T-cell (primary cell): ENCODE measurements at places on chromosomes 5 and 9.

DNA sequence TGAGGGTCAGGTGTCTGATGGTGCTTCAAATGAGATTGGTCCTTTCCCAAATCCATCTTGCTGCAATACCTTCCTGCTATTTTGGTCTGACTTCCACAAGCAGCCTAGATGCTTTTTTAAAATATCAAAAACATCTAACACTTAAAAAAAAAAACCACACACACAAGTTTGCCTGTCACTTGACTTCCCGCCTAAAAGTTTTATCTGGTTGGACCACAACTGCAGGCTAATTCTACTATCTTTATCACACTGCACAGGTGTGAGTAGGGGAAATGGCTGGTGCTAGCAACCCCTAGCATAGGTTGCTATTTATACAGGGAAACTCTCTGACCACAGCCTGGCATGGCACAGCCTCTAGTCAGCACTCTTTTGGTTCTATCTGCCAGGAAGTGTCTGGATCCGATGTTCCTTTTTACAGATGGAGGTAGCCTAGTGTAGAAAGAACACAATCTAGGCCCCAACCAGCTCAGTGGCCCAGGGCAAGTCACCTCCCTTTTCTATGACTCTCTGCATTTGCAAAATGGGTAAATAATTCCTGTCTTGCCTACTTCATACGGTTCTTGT lies at the start of gene HEMGN:
Gene HEMGN, minus strand, starts transcription at position 92 of the 564 bp plus-strand sequence. Its CDS starts 36 bp downstream, at position 56.
- DNase-seq = peak; percentile 33

- no peak for DNase-seq
Measured at GRCh38 chr9:8660383-8660782, 860.8 kb upstream of the DMAC1 start.

DNA sequence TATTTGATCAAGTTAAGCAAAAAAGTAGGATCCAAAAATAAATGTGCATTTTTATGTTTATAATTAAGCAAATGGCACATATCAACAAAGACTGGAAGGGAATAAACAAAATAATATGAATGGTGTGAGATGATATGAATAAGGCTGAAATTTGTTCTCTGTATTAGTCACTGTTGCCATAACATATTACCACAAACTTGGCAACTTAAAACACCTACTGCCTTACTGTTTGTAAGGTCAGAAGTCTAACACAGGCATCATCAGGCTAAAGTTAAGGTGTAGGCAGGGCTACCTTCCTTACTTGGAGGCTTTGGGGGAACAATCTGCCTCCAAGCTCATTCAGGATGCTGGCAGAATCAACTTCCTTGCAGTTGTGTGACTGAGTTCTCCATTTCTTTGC lies 19.3 kb downstream of the PGGT1B start:
- DNase-seq = no peak

- no peak for DNase-seq
Measured at GRCh38 chr5:79237740-79238560, 2.0 kb downstream of the JMY start.

DNA sequence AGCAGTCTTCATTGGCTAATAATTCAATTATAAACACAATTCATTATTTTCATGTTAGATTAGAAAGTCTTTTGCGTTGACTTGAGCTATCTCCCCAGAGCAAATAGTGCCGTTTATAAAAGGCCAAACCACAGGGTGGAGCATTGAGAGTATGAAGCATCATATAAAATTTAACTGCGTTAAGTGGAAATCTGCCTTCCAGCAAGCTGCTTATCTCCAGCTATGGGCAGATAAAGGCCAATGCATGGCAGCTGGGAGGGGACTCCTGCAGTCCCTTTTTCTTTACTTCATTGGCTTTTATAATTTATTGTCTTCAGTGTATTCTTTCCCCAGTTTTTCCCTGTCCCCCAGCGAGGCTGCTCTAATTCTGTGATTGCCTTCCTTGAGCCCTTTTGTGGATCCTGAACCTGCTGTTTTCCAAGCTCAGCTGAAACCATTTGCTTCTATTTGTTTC lies 113.7 kb downstream of the TMEM232 start:
- no peak for DNase-seq

DNA sequence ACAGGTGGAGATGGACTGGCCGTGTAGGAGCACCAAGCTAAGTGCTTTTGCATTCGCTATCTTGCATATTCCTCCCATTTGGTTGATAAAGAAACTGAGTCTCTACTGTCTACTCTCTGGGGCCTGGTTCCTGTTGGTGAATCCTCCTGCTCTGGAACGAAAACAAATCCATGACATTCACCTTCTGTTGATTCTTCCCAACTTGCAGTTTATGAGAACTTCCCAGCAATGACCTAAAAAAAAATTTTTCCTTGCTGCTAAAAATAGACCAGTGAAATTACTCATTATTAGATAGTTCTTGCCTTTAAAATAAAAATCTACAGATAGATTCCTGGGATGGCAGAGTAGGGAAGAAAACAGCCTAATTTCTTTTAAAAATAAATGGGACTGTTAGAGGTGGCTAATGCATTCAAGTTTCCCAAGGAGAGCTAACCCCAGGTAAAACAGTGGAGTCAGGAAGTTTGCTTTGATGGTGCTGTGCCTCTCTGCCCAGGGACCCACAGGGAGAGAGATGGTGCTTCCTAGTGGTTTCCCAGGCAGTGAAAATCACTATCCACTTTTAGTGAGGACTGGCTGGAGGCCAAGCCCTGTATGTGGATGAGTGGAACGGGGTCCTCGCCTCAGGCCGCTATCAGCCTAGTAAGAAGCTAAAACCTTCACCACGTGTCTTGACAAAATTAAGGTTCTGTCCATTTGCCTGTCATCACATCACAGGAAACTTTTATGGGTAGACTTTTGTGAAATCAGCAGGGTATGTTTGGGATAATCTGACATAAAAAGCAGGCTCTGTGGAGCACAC lies 68.4 kb upstream of the NR3C1 start:
- DNase-seq = no peak

DNA sequence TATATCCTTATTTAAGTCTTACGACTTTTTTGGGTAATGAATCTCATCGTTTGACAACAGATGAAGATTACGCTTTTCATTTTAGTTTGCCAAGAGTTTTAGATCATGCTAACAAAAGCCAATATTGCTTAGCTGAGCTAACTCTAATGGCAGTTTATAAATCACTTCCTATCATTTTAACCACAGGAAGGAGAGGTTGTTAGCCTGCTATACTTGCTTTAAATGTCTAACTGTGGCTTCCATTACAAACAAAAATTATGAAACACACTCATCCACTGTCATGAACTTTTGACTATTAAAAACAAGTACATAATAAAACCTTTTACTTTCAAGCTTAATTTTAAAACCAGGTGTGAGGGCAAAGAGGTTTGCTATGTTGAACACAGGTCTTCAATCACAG lies 53.7 kb upstream of the ANKH start:
- DNase-seq = no peak

DNA sequence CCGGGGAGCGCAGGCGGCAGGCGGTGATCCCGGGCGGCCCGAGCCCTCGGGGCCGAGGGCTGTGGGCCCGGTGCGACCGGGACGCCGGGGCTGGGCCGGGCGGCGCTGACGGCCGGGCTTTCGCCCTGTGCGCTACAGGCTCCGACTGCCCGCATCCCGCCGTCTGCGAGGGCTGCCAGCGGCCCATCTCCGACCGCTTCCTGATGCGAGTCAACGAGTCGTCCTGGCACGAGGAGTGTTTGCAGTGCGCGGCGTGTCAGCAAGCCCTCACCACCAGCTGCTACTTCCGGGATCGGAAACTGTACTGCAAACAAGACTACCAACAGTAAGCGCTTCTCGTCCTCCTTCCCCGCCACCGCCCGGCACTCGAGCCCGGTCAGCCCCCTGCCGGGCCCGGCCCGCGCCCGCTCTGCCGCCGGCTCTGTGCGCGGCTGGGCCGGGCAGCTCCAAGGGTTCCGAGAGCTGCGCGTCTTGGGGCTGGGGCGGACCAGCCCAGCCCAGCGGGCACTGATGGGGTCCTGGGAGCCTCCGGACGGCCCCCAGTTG lies 1.6 kb downstream of the LMX1B start:
- DNase-seq = no peak

- no peak for DNase-seq
Measured at GRCh38 chr5:95712347-95712958, 18.7 kb upstream of the RHOBTB3 start.

DNA sequence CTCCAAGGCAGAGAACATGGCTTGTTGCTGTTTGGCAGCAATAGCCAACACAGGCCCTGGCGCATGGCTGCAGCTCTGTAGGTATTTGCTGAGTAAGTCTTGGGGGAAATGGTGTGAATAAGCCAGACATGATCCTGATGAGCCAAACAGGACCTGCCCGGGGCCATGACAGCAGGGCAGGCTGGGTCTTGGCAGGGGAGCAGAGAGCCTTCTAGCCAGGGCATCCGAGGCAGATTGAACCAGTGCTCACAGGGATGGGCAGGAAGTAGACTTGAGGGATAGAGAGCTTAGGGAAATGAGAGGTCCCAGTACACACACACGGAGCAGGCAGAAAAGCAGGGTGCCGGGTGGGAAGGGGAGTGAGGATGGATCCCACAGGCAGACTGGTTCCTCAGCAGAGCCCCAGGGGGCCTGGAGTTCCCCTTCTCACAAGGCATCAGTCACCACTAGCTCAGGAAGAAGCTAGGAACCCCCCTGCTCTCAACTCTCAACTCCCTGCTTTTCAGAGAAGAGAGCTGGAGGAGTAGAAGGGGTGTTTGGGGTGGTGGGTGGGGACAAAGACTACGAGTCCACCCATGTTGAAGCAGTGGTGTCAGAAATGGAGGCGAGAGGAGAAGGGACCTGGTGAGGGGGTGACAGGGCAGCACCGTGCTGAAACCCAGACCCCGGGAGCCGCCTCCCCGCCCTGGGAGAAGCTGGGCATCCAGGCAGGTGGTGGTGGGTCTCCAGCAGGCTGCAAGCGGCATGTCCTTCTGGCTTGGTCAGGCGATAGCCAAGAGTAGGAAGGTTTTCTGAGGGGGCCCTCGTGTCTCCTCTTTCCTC lies 111.1 kb downstream of the RGS3 start:
- DNase-seq = no peak

DNA sequence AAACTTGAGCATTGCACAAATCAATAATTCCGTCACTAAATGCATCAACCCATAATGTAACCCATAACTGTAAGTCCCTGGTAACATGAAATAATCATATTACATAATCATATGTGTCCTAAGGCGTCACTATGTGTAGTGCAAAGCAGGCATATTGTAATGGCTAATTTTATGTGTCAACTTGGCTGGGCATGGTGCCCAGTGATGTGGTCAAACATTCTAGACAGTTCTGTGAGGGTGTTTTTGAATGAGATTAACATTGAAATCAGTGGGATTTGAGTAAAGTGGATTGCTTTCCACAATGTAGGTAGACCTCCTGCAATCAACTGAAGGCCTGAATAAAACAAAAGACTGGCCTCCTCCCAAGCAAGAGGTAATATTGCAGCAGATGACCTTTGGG lies 794.4 kb upstream of the ACO1 start:
- no peak for DNase-seq

DNA sequence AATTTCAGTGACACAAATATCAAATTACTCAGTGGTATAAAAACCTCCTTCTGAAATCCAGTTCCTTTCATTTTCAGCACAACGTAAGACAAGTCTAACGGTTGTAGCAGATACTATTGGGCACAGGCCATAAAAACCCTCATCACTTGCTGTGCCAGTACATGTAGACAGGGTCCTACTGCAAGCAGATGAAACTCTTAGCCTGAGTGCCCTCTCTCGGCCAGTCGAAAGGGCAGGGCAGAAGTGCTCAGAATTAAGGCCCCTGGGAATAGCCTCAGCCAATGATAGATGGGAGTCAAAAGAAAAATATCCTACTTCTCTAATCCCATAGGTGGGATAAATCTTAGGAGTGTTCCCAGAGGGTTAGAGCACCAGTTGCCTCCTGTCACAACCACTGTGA lies 168.5 kb upstream of the FER start:
- DNase-seq = no peak

DNA sequence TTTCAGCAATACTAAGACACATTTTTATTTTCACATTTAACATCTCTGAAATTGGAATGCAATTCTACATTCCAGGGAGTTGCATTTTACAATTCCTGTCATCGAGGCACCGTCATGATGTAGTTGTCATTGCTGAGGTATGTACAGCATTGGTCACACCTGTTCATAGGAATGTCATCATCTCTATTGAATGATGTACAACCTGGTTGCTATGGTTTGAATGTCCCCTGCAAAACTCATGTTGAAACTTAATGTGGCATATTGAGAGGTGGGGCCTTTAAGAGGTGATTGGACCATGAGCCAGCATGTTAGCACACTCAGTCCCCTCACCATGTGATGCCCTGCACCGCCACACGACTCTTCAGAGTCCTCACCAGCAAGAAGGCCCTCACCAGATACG lies 103.1 kb downstream of the CEMIP2 start:
- no peak for DNase-seq

DNA sequence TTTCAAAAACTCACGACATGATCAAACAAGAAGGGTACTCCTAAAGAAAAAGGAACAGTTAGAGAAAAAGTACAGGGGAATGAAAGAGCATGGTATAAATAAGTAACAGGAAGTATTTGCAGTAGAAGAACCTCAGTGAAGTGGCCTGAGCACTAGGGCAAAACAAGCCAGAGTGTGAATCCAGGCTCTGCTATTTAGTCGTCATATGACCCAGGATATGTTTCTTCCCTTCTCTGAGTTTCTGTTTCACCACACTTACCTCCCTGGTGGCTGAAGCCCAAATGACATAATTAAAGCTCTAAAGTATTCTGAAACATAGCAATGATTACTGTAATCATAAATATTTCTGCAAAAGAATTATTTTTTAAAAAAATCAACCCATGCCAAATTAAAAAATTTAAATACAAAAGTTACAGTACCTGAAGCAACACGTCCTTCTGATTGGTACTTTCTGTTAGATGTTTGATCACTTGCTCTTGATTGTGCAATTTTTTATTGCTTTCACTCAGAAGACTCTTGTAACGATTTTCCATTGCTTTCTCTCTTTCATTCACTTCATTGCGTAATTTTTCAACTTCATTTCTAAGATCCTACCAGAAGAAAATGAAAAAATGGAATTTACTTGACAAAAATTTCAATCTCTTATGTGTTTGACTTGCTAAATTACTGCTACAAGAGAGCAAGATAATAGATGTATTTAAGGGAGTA lies 88.9 kb downstream of the CDK5RAP2 start:
- no peak for DNase-seq

DNA sequence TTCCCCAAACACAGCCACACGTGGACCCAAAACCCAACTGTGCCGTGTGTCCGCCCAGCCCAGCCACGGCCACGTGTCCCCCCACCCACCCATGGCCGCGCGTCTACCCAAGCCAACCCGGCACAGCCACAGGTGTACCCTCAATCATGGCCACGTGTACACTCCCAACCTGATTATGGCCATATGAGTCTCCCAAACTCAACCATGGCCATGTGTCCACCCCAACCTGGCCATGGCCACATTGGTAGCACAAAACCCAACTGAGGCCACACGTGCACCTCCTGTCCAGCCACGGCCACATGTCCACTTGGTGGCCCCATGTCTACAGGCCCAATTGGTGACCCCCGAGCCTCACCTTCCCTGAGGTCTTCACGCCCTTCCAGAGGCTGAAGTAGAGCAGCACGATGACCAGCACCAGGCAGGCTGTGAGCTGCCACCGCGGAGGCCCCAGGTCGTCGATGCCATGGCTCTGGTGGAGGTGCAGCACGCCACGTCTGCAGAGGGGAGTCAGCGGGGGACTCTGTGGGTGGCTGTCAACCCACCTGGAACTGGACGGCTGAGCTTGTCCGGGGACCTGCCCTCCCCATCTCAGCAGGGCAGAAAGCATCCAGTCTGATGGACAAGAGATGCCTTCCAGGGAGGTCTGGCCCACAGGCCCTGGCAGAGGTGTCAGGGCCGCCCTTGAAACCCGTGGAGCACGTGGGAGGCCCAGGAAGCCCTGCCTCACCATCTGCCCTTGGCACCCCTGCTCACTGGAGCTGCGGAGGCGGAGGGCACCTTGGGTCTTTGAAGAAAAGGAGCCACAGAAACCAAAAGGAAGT lies 23.5 kb downstream of the SLC6A3 start:
- DNase-seq = no peak

- DNase-seq = no peak
Measured at GRCh38 chr5:8829323-8830029, 716.4 kb downstream of the SEMA5A start.
